ENCODE measurements at places on chromosomes 4 and X.

- DNase-seq = no peak
These were observed 1.9 kb upstream of the RGS12 start for GRCh38 chr4:3290889-3291321.

DNA sequence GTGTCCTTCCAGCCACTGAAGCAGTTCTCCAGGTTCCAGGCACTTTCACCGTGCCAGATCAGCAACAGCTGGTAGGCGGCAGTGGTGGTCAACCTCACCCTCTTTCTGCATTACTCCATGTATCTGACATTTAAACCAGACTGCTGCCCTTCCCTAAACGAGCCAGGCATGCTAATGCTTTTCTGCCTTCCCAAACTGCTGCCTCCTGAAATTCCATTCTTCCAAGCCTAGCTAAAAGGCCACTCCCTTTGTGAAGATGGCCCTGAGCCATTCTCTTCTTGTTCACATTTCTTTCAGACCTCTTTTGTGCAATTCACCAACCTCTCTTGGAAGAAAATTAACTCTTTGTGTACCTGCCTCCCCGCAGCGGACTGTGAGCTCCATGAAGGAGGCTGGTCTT is 73.7 kb downstream of the CHST7 start:
- no peak for DNase-seq

DNA sequence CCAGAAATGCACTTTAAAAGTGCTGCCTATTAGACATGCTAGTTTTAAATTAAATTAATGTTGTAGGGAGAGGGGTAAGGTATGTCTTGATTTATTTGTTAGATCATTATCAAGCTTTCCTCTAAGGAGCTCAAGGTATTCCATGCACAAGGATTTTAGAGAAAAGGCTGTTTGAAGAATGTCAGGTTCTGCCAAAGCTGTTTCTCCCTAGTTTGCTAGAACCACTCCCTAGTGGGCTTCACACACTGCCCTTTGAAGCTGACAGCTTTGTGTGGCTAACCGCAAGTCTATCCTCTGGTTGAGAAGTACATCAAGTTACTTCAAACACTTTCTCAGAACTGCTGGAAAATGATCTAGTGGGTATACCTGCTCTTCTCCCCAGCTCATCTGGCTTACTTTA is 32.3 kb downstream of the RASL11B start:
- DNase-seq = no peak

- DNase-seq = no peak
These were observed 74.7 kb upstream of the TBL1X start for GRCh38 chrX:9390121-9390520.

DNA sequence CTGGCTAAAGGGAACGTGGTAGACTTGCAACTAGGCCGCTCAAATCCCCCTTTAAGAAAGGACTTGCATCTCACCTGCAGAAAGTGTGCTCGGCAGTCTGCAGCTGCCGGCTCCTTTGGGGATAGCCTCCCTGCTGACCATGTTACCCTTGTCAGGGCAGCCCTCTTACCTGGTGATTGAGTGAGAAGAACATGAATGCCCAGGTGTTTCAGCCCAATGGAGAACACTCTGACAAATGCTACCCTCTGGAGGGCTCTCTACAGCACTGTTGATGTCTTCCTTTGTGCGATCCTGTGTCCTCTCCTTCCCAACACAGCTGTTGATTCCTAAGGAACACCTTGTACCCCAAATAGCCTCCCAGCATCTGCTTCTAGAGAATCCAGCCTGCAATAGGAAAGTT is 178.7 kb upstream of the LDB2 start:
- no peak for DNase-seq

- DNase-seq = no peak
These were observed 179.9 kb downstream of the KCNIP4 start for GRCh38 chr4:21768349-21769310.

- DNase-seq = no peak
These were observed 33.1 kb downstream of the MSL3 start for GRCh38 chrX:11791090-11791489.

DNA sequence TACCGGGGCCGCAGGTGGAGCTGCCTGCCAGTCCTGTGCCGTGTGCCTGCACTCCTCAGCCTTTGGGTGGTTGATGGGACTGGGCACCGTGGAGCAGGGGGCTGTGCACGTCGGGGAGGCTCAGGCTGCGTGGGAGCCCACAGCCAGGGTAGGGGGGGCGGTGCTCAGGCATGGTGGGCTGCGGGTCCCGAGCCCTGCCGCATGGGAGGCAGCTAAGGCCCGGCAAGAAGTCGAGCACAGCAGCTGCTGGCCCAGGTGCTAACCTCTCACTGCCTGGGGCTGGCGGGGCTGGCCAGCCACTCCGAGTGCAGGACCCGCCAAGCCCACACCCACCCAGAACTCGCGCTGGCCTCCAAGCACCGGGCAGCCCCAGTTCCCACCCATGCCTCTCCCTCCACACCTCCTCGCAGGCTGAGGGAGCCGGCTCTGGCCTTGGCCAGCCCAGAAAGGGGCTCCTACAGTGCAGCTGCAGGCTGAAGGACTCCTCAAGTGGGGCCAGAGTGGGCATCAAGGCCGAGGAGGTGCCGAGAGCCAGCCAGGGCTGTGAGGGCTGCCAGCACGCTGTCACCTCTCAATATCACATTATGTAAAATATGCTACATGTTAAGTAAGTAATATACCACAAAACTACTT is 104.1 kb downstream of the COX7B2 start:
- DNase-seq = no peak

DNA sequence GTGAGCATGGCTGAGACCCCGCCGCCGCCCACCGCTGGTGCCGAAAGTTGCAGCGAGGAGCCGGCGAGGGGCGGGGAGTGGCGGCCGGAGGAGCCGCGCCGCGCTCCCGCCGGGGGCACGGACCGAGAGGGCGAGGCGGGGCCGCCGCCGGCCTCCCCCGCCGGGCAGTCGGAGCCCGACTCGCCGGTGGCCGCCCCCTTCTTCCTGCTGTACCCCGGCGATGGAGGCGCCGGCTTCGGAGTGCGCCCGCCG is 16.5 kb downstream of the UTP3 start:
- DNase-seq = no peak
